ENCODE measurements at places on chromosomes 5 and 9.

DNA sequence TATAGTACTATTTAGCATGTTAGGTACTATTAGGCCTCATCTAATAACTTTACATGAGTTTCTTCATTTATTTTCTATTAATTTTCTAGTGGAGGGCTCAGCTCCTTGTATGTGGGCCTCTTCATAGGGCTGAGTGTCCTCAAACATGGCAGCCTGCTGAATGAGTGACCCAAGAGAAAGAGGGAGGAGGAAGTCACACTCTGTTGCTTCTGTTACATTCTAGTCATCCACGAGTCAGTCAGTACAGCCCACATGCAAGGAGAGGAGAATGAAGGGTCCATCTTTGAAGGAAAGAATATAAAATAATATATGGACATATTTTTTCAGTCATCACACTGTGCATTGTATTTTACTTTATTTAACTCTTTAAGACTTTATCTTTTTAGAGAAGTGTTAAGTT lies 66.6 kb upstream of the NR3C1 start:
- no peak for DNase-seq

DNA sequence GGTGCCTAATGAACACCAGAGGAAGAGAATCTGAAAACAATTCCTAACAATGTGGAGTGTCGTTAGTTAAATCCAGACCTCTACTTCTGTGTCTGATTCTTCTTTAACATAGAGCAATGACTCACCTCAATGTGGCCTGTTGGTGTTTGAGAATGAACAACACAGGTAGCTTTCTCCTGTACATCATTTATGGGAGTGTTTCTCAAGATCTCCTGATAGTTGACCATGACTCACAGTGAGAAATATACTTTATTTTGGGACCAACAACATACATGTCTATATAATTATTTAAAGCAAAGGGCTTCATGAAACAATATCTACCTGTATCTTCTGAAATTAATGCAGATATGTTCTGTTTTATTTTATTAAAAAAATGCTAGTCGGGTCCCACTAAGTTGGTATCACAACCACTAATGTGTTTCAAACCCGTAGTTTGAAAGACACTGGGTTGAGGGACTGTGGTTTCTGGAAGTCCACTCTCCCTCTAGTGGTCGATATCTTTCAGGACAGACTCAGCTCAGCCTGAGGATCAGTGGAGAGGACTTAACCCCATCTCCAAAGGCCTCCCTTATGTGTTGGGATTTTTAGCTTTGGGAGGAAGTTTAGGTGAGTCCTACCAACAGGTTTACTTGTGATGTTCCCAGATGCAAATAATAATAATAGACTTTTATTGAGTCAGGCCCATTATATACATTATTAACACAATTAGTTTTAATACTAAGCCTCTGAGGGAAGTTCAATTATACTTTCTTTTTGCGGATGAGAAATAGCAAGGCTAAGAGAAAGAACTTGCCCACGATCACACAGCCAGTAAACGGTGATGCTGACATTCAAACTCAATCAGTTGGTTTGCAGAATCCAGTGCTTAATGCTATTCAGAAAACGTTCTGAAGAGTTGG lies 70.0 kb upstream of the KLF9 start:
- DNase-seq, result no peak

- no peak for DNase-seq
These were observed 60.5 kb downstream of the NUP155 start for GRCh38 chr5:37310360-37310759.

- no peak for DNase-seq
These were observed 444.7 kb downstream of the PLK2 start for GRCh38 chr5:58015175-58015574.

GRCh38 chr9:3397766-3398165 lies 128.0 kb downstream of the RFX3 start:
- no peak for DNase-seq

GRCh38 chr9:75866273-75866871 lies 24.1 kb upstream of the PCSK5 start:
- DNase-seq, result no peak

GRCh38 chr5:39132128-39132447 lies 57.9 kb upstream of the RICTOR start:
- no peak for DNase-seq

DNA sequence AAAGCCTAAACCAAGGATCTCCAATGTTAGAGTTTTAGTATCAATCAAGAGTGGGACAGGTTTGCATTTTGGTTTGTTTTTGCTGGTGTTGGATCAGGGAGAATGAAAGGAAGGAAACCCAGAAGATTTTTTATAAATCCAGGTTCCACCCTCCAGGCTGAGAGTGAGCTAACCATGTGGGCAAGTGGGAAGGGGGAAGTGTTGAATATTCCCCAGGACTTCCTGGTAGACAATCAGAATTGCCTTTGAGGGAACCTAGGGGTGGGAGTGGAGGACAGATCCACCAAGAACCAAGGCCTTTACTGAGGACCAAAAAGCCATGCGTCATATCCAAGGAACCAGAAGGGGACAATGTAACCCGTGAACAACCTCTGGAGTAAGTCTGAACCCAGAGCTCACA lies 33.5 kb upstream of the PIK3R1 start:
- no peak for DNase-seq

- DNase-seq, result no peak
These were observed 102.5 kb upstream of the SH3GL2 start for GRCh38 chr9:17476401-17476800.

DNA sequence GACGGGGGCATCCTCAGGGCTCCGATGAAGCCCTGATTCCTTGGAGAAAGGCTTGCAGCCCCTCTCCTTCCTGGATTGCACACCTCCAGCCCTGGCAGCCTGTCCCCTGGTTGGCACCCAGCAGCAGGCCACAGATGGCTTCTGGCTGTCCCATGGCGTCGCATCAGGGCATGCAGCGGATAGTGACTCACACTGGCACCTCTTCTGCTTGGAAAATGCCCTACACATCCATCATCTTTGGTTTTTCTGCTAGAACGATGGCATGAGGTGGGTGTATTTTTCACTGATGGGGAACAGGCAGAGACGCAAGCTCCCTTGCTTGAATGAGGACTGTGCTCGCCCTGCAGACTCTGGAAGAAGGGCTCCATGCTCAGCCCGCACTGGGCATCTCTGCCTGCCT lies 23.2 kb upstream of the IER5L start:
- DNase-seq, result no peak

GRCh38 chr9:86794391-86795046 lies 152.8 kb downstream of the GAS1 start:
- DNase-seq, result no peak

- DNase-seq, result no peak
These were observed 96.4 kb upstream of the SPRY4 start for GRCh38 chr5:142421228-142421617.

DNA sequence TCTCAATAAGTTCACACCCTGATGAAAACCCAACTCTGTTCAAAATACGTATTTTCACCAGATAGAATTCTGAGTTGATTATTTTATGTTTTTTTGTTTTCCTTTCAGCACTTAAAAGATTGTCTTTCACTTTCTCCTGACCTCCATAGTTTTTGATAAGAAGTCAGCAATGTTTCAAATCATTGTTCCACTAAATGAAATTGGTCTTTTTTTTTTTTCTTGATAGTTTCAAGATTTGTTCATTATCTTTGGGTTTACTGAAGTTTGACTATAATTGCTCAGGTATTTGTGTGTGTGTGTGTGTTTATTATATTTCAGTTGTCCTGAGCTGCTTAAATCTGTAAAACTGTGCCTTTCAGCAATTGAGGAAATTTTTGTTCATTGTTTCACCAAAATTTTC lies 498.7 kb downstream of the TLE1 start:
- DNase-seq, result no peak

GRCh38 chr5:73693573-73694061 lies 67.6 kb downstream of the ARHGEF28 start:
- DNase-seq, result no peak

- DNase-seq, result no peak
These were observed 33.2 kb downstream of the SHB start for GRCh38 chr9:38035873-38036272.

- DNase-seq, result no peak
These were observed 13.3 kb downstream of the CRB2 start for GRCh38 chr9:123369296-123369695.

DNA sequence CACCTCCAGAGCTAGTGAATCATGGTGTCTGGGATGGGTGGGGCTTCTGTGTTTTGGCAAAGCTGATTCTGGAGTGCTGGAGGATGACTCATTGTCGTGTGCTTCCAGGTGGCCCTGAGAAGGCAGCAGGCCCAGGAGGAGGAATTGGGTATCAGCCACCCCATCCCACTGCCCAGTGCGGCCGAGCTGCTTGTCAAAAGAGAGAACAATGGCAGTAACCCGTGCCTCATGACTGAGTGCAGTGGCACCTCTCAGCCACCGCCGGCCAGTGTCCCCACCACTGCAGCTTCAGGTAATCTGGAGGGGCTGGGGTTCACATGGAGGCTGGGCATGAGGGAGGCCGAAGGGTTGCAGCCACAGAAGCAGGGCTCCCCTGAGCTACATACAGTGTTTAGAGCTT lies 5.4 kb downstream of the DMRT1 start:
- DNase-seq, result no peak

GRCh38 chr5:149203921-149204441 lies 62.7 kb downstream of the ABLIM3 start:
- DNase-seq, result no peak

DNA sequence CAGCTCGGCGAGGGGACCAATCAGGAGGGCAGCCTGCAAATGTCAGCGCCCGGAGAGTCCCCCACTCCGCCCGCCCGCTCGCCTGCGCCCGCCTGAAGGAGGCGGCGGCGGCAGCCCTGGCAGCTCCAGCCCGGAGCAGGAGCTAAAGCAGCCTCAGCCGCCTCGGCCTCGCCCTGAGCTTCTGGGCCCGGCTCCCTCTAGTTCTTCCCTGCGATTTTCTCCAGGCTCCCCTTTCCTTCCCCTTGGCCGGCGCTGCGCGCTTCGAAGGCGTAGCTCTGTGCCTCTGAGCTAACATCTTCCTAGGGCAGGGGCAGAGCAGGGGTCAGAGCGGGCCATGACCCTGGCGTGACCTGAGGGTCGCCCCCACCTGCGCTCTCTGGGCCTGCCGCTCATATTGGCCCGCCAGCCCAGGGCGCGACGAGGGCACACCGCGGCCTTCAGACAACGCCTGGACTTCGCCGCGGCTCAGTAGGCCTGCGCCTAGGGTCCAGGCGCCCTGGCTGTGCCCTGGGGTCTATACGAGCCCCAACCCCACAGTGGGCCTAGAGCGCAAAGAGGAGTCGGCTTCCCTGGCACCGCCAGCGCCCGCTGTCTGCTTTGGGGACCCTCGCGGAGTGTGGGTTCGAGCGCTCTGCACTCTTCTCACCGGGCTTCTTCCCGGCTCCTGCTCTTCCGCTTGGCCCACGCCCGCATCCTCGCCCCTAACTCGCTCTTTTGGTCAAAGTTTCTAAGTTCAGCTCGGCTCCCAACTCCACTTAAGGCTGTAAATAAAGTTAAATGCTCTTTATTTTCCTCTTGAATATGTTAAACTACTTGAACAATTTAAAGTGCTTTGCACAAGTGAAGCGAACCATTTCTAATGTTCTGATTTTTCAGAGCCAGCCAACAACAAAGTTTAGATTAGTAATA lies 504 bp upstream of the OTP start:
- DNase-seq, result no peak

DNA sequence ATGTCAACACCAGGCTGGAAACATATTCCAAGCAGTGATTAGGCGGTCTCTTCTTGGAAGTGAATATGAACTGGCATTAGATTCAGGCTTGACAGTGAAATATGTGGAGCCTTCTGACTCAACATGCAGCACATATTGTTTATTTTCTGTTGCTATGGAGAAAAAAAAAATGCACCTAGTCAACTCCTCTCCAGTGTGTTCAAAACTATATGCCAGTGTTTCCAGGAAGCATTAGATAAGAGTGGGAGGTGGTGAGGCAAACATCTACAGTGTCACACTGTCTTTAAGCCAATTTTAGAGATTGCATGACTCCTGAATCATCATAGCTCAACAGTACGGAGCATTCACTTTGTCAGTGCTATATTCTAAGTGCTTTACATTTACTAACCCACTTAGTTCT lies 117.9 kb downstream of the HCN1 start:
- DNase-seq, result no peak

DNA sequence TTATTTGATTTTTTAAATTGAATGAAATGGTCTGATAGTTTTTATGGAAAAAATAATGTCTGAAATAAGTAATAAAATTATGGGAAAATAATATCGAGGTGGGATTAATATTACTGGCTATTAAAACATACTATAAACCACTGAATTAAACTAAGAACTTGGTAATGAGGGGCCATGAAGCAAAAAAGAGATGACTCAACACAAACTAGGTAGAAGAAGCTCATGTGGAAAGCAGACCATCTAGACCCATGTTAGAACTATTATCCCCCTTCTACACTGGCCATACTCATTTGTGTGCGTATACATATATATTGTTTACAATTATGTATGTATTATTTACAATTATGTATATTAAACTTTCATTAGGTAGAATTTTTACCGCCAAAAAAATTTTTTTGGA lies 8.5 kb upstream of the GPR150 start:
- no peak for DNase-seq

DNA sequence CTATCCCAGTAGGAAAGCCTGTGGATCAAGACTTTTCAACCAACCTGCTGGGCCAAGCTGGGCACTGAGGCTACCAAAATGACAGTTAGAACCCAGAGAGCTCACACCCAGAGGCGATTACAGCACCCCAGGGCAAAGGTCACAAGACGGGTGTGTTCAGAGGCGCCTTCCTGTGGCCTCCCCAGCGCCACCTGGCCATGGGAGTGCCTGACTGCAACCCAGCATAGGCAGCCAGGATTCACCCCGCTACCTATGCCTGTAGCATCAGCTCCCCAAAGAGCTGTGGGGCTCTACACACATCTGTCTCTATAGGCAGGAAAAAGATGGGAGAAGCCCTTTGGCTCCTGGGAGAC lies 33.5 kb downstream of the PDGFRB start:
- peak; percentile 74 for DNase-seq

- no peak for DNase-seq
These were observed 28.5 kb upstream of the MATR3 start for GRCh38 chr5:139265001-139265400.

- DNase-seq, result no peak
These were observed 216.3 kb downstream of the ESM1 start for GRCh38 chr5:54769072-54769471.

DNA sequence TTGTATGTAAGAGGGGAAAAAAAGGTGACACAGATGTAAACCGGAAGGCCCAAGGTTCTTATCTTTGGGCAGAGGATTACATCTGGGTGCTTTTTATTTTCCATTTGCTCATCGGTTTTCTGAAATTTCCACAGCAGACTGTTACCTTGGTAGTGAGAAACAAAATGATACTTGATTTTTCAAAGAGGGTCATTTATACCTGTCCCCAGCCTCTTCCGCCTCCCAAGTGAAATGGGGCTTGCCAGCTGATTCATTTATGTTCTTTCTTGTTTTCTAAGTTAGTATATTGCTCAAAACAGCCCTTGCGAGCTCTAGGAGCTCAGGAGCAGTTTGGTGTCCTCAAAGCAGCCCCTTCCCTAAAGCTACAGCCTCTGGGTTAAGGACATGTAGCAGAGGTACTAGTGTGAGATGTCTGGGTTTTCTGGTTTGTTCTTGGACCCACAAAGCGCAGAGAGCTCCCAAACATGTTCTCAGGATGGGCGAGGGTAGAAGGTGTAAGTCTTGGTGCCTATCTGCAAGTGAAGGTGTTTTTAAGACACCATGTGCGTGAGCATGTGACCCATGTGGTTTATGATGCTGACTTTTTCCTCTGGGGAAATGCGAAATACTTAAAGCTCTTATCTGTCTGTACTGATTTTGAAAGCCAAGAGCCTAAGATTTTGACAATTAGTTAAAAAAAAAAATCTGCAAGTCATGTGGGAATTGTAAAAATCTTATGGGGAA lies 38.3 kb downstream of the DAPK1 start:
- DNase-seq, result no peak

Data from lower lobe of right lung (tissue), 2 donors.